ENCODE measurements at places on chromosomes 12 and 14.
A peak's percentile ranks its signal among the peaks of the same experiment; 100 is the strongest.

GRCh38 chr14:92074555-92074954 lies 31.8 kb downstream of the ATXN3 start:
- no peak for DNase-seq

- peak; percentile 45 for DNase-seq
Observed at GRCh38 chr12:124359671-124360581, 65.0 kb downstream of the RFLNA start.

DNA sequence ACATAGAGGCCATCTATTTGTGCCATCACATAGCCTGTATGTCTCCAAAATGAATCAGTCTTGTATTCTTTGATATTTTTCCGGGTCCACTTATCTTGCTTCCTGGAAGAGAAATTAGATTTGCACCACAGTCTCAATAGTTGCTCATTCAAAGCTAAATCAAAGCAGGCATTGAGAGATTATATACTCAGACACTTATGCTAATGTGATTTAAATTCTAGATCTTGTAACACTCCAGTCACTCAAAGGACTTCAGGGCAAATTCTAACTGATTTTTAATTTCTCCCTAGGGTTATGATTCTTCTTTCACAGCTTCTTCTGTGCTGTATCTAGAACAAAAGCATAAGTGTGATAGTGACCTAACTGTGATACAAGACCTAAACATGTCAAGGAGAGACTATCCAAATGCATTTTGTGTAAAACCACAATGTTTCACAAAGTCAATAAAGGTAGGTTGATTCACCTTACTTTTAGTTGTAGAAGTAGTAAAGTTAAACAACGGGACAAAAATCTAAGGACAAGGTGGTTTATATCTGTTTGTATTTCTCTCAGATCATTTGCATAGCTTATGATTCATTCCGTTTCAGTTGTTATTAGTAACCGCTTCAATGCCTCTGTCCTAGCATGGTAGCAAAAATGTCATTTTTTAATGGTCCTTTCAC lies 26.8 kb downstream of the PLBD1 start:
- no peak for DNase-seq

DNA sequence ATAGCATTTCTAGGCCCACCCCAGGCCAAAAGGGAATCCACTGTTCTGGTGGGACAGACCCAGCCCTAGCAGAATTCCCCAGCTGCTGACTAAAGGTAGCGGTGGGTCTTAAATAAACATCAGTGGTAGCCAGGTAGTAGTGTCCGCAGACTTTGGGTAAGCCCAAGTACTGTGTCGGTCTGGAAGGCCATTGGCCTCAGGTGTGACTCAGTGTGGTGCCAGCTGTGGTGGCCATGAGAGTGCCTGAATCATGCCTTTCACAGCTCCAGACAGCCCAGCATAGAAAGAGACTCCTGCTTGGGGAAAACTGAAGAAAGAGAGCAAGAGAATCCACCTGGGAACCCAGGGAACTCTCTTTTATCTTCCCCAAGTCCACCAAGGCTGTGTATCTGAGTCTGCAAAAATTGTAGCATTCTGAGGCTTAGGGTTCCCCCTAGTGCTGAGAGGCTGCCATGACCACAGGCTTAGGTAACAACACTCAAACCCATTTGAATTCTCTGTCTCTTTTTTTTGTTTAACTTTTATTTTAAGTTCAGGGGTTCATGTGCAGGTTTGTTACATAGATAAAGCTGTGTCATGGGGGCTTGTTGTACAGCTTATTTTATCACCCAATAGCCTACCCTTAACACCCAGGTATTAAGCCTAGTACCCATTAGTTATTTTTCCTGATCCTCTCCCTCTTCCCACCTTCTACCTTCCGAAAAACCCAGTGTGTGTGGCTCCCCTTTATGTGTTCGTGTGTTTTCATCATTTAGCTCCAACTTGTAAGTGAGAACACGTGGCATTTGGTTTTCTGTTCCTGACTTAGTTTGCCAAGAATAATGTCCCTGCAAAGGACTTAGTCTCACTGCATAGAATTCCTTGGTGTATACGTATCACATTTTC lies 16.7 kb upstream of the CD163L1 start:
- DNase-seq, result peak; percentile 23

- DNase-seq, result peak; percentile 64
Observed at GRCh38 chr12:90854136-90854689, 100.8 kb downstream of the CCER1 start.

DNA sequence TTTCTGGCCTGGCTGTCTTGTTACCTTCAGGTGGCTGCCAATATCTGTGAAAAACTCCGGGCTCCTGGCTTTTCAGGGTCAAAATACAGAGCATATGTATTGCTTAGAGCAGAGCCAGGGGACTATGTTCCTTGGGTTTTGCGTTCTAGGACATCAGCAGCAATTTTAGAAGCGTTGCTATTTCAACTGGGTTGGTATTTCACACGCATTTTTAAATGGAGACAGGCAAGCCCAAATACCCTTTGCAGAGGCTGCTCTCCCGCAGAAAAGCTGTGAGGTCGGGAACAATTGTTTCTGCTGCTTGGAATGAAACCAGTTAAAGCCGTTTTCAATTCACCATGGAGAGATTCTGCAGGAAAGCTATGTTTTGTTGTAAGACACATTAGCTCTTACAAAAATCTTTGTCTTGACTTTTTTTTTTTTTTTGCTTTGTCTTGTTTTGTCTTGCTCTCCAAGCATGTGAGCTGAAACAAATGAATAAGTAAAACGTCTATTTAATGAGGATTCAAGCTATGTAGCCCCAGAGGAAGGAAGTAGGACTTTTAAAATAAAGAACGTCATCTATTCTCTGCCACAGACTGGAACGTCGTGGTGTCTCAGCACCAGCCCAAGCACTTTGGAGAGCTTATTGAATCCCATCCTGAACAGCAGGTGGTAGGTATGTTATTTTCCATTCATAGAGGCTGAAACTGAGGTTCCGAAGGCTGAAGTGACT lies 181.0 kb upstream of the TBX3 start:
- peak; percentile 36 for DNase-seq

DNA sequence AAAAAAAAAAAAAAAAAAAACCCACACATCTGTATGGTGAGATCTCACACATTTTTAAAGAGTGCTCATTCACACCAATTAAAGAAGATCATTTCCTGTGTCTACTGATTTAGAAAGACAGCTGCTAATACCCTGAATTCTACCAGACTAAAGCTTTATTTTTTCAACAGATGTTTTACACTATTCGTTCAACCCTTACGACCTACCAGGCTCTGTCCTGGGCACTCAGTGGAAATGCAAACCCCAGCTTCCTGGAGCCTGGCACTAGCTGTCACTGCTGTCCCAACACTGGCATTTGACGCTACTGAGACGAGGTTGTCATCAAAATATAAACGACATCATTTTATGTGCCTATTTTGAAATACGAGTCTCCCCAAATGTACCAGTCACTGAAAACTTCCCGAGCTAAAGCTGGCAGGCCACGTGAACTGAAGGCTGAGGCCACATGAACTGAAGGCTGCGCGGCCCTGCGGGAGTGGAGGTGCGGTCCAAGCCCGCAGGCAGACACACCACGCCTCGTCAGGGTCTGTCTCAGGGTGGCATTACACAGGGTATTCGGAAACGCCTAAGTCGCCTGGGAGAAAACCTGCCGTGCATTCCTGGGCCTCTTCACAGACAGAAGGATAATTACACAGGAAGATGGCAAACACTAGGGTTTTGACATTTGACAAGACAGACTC lies 27.2 kb downstream of the SLC15A4 start:
- no peak for DNase-seq

- no peak for DNase-seq
Observed at GRCh38 chr14:95360828-95361227, 41.1 kb upstream of the CLMN start.

- DNase-seq, result no peak
Observed at GRCh38 chr12:70094467-70094866, 148.8 kb upstream of the CNOT2 start.

DNA sequence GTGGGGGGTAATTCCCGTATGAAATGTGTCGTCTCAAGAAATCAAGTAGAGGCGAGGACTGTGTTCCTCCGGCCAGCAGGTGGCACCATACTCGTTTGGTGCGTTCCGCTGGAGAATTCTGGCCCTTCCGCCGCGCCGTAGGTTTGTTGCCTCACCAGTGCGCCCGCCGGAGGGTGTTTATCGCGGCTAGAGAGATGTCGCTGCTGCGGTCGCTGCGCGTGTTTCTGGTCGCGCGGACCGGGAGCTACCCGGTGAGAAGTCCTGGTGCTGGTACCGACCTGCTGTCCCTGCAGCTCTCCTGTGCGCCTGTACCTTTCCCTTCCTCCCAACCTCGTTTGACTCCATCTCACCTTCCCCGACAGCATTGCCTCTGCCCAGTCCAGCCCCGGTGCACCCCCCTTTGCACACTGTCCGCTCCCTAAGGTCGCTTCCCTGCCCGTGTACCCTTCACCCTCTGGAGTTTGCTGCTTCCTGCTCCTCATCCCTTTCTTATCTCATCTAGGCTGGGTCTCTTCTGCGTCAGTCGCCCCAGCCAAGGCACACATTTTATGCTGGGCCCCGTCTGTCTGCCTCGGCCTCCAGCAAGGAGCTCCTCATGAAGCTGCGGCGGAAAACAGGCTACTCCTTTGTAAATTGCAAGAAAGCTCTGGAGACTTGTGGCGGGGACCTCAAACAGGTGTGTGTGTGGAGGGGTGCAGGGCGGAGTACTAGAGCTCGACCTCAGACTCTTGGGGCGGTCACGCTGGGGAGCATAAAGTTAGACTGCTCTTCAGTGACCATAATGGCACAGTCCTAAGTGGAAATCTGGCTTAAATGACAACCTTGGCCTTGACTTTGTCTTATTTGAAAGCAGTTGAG lies at the start of gene TSFM:
TSS of gene TSFM (plus strand) at position 180 of the 858 bp plus-strand sequence. CDS start at position 195, 15 bp downstream.
- peak; percentile 95 for DNase-seq

GRCh38 chr12:92640691-92641090 lies 62.1 kb upstream of the PLEKHG7 start:
- DNase-seq, result no peak

- DNase-seq, result peak; percentile 36
Observed at GRCh38 chr14:82905762-82906161, 1372.1 kb upstream of the SEL1L start.

GRCh38 chr12:20757-21156 lies 45.8 kb upstream of the IQSEC3 start:
- no peak for DNase-seq

DNA sequence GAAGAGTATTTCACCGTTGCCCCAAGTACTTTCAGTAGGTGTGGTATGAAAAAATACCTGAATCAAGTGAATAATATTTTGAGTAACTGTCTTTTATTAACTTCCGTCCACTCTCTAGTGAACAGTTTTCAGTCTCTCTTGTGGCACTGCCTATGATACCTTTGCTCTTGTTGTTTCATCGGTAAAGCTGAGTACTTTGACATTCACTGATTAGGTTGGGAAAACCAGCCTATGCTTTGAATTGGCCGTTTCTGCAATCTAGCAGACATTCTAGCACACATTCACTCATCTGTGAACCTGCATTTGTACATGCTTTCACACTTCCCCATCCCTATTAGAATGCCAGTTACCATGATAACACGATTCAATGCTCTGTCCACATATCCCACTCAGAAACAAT lies 217.3 kb downstream of the FBXL14 start:
- no peak for DNase-seq

DNA sequence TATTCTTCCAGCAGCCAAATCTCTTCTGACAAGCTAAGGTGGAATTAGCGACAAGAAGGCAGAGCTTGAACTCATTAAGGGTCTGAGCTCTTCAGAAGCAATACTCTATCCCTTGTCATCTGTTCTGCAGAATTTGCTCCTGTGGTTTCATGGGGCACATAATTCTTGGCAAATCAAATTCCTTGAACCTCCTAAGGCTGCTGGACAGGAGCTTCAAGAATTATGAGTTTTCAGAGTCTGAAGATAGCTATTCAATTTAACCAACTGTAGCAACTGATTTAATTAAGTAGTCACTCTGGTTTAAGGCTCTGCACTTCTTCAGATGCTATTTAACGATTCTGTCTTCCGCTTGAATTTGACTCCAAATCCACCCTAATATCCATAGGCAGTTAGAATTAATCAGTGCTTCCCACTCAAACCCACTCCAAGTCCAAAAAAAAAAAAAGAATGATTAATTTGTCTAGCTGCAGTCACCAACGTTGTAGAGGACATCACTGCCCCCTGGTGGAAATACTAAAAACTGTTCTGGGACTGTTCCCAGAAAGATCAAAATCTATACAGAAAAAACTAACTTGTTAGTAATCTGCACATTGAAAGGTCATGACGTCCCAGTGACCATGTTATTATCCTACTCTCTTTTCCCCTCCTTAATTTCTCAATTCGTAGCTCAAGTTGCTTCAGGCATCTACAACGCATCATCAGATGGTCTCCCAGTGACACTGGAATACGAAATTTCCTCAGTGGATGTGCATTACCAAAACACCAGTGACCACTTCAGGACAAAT lies 169.9 kb downstream of the KIF21A start:
- DNase-seq, result peak; percentile 34

DNA sequence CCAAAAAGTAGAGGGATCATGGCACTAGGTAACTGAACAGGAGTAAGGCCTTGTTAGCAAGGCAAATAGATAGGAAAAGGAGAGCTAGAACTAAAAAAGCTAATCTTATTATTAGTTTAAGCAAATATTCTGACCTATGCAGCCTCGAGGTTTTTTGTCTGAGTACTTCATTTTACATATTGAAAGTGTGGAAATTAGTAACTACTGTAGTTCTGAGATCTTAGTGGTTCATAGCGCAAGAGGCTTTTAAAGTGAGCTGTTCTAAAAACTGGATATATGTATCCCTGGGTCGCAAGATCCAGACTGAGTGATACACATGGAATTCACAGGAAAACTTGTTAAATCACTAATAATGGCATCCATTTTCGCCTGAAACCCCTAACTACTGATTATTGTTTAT lies 411.0 kb upstream of the SOX5 start:
- DNase-seq, result no peak

DNA sequence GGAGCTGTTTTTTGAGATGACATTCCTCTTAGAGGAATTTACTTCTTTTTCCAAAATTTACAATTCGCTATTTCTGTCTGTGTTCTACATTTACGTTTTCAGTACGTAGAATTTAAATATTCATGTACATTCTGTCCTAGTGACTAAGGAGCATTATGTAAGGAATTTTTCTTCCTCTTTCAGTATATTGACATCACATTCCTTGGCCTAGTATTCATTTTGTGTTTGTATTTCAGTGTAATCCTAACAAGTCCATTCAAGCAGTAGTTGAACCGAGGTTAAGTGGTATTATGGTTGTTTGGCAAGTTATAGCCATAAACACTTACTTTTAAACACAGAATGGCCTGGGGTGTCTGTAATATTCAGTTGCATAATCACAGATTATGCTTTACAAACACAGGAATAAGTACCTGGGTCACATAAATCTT lies 465.2 kb downstream of the PCNX1 start:
- DNase-seq, result no peak

DNA sequence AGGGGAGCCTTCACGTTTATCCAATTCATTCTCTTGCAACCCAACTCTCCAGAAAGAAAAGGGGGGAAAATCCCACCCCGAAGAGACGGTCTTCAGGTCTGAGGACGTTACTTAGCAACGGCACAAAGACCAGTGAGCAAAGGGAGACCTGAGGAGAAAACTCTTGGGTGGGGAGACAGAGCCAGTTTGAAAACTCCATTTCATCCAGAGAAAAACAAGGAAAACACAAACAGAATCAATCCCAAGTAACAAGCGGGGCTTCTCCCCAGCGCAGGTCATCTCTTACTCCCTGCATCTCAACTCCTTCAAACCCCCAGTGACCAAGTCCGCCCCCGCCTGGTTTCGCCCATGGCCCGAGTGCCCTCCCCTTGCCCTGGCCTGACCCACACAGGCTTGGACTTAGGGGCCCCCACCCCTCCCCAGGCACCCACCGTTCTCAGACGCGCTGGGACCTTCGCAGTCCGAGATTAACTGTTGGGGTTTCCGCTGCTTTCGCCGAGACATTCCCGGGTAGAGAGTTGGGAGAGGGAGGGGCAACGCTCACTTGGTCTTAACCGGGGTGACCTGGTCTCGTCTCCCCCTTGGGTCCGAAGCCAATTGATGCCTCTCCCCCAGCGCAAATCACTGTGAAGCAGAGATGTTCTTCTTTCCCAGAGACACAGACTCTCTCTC lies 10.4 kb upstream of the SALL2 start:
- no peak for DNase-seq
